Stimulated activated CD4-positive, alpha-beta T cell treated with anti-CD3 and anti-CD28 coated beads, Interleukin-2, amount 100 ng/mL, for 4 hours (primary cell): ENCODE measurements at places on chromosomes 5 and 9.

- DNase-seq = no peak
Measured at GRCh38 chr5:126694403-126694802, 82.5 kb upstream of the LMNB1 start.

DNA sequence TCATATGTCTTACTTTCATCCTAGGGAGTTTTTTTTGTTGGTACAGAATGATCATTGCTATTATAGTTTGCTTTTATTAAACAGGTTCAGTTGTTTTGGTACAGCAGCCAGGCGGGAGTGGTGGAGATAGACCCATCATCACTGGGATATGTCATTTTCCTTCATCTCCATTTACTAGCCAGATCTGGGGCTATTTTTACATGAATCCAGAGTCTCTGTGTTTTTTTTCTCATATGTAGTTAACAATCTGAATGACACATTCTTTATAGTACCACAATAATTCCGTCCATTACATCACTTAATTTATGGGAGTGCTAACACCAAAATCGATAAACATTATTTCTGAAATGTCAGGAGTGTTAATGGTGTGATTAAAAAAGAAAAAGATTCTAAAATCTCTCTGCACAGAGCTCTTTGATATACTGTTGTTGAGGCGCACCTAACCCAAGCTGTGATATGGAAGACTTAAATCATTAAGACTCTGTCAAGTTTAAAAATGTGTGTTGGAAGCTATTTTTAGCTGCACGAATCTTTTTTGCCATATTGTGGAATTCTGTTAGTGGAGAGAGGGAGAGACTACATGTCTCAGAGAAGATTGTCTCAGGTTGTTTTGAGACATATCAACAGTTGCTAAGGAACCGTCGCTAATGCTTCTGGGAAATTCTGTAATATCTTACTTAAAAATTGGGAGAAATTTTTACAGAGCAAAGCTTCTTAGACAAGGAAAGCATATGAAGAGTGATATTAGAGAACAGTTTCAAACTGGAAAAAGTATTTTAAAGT, 59.6 kb downstream of the RPS23 start:
- no peak for DNase-seq

DNA sequence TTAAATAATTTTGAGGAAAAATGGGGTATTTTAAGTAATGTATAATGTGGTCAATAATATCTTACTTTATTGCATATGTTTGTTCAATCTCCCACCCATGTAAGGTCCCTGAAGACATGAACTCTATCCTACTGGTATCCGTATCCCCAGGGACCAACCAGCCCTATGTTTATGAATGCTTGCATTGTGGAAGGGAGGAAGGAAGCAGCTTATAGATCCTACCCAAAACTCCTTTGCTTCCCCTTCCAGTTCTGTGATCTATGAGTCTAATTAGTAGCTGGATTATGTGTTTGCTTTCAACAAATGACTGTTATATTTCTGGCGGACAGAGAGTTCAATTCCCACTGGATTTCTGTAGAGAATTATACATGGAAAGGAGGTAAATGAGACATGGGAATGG, 45.6 kb downstream of the CNTRL start:
- DNase-seq = no peak

GRCh38 chr5:140553657-140554056, 3.6 kb downstream of the SRA1 start:
- DNase-seq = no peak

- no peak for DNase-seq
Measured at GRCh38 chr5:151660616-151661495, 25.9 kb downstream of the SPARC start.

GRCh38 chr5:34410411-34411139, 245.6 kb upstream of the RAI14 start:
- no peak for DNase-seq

DNA sequence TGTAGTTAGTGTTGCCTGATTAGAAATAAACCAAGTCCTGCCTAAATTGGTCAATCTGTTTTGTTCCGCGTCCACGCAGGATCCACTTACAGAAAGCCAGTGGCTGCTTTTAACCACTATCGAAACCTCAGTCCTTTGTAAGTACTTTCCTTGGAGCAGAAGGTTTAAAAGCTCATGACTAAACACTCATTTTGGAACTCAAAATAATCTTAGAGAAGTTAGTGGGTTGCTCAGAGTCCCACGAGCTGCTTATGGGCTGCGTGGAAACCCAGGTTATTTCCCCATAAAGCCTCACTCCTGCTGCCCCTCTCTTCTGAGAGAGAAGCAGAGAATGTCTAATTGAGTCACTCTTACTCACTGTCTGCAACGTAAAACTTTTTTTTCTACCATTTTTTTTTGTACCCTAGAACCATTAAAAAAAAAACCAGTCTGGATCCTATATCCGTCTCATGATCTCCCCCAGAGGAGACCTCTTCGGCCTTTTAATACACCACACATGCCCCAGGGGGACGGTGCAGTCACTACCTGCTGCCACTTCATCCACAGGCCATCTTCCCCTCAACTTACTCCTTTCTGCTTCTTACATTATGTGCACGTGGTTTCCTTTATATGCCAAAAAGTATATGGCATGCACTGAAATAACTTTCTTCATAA, 7.6 kb downstream of the BASP1 start:
- no peak for DNase-seq

GRCh38 chr9:136237486-136238341, 7.9 kb downstream of the QSOX2 start:
- no peak for DNase-seq

DNA sequence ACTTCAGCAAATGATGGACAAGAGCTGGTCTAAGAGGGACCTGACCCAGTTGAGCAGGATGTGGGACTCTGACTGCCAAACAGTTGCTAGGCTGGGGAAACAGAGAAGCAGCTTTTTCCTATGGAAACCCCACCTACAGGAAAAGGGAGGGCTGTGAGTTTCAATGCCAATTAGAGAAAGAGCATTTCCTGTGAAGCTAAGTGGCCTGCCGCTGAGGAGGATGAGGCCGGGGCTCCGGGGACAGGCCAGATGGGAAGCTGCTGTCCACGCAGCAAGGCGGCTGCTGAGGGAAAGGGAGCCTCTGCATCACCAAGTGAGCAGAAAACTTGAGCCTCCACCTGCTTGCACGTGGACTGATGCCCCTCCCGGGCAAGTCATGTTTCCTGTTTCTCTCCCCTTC, at the start of gene PCDH12:
Gene PCDH12, minus strand, starts transcription at position 90 of the 400 bp plus-strand sequence. CDS start 351 bp downstream, outside the sequence.
- DNase-seq = no peak

GRCh38 chr5:39639618-39640089, 214.9 kb upstream of the DAB2 start:
- DNase-seq = no peak

GRCh38 chr9:68738358-68738757, 33.3 kb downstream of the PIP5K1B start:
- DNase-seq = no peak

DNA sequence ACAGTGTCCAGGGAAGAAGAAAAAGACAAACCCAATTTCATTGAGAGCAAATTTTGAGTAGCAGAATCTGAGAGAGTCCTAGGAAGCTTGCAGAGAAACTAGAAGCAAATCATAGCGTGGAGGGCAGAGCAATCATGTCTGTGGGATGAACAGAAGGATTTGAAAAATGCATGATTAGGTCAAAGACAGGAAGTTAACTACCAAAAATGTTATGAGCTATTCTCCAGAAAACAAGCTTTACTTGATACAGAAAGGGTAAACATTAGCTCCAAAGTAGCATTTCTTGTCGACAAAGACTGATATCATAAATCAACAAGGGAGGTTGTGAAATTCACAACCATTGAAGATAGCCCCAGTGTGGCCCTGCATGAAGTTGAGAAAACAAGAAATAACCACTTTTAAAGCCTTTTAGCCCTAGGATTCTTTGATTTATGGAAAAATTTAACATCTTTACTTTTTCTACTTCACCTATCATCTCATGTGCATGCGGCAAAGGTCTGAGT, 97.7 kb upstream of the MEGF10 start:
- no peak for DNase-seq

DNA sequence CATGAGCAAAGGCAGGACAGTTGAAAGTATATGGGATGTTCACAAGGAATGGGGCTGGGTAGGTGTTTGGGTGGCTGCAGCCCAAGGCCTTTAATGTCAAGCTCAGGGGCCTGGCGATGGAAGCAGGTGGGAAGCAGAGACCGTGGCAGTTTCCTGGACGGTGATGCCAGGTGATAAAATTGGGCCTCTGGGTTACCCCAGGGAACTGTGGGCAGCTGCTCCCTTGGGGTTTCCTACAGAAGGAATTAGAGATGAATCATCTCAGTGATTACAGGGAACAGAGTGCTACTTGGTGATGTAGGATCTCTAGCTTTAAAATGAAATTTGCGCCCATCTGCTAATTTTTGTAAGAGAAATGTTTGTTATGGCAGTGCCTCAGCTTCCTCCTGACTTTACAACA, 39.2 kb downstream of the TSTD2 start:
- DNase-seq = no peak

DNA sequence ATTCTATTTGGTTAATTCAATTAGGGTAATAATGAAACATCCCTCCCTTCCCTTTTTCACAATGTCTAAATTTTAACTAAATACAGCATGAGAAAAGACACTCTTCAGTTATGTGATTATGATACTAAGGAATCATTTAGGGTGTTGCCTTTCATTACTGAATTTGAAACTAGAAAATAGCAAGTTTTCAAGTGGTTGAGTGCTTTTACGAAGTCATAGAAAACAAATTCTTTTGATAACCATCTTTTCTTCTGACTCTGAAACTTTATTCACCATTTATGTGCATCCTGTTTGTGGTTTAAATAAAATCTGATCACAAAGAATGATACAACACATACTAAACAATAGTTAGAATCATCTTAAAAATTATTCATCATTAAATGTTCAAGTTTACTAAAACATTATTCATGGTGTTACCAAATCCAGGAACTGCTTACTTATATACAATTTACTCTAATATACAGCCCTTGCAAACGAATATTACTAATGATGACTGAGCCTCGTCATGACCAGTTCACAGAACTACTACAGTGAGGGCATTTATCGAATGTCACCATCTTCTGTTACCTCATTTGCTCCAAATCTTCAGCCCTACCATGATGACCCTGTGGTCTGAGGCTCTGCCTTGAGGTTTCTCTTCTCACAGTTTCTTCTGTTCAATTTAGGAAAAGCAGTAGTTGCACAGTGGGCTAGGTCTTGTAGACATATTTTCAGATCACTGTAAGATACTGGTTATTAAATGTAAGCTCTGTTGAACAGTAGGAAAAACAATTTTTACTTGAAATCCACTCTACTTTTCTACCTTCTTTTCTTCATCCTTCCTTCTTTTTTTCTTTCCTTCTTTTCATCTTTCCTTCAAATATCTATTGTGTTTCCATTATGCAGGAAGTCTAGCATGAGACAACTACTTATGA, 18.3 kb upstream of the IL9 start:
- DNase-seq = no peak

DNA sequence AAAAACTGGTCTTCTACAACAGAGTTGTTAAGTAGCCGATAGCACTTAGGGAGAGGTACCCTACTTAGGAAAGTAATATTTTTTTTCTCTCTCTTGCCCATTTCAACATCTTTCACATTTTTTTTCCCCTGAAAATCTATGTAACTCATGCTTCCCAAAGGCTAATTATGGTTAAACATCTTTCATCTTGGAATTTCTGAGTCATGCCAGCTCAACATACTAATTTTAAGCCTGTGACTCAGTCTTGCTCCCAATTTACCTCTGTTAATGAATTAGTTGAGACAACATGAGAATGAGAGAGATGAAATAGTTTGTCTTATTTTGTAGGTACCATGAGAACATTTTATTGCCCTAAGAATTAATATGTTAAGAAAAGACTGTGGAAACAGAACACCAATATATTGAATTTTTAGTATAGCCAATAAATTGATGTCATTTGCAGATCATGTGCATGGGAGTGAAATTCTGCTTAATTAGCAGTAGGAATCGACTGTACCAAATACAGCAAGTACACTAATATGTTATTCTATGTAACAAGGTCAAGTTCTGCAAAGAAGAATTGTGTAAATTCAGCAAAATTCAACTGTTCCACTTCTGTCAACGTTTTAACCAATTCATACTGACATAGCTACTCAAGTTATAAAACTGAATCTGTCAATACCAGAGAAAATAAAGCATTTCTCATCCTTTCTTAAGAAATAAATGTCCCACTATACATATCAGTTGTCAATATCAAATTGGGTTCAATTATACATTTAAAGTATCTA, 550.0 kb downstream of the PTPRD start:
- no peak for DNase-seq

DNA sequence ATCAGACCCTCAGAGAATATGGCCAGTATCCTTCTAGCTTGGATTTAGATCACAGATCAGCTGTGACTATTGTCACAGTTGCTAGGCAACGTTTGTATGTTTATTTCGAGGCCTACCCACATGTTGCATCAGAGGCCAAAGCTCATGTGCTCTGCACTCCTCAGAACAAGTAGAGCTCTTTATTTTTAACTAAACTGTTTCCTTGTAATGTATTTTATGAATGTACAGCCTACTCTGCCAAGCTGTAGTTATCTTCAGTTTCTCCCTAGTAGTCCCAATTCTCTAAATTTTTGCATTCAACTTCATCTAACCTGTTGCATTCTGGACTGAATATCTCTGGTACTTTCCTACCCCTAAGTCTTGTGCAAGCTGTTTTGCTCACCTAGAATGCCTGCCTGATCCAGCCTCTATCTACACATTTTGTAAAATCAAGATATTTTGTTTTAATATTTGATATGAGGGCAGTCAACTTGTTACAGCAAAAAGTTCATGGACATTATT, 52.8 kb downstream of the CAST start:
- DNase-seq = peak; percentile 4

DNA sequence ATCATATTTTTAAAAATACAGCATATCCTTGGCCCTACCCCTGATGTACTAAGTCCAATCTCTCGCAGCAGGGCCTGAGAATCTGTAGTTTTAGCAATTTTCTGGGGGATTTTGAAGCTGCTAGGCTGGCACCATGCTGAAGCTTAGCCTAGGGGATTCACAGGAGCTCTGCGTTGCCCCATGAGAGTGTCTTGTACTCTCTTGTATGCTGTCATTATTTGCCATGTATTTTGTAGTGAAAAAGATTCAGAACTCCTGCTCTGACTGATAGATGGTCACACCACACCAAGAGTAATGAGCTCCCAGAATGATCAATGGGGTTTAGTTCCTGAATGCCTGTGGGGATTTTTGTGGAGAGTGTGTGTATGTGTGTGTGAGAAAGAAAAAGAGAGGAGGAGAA, 20.7 kb upstream of the TRMT10B start:
- no peak for DNase-seq

DNA sequence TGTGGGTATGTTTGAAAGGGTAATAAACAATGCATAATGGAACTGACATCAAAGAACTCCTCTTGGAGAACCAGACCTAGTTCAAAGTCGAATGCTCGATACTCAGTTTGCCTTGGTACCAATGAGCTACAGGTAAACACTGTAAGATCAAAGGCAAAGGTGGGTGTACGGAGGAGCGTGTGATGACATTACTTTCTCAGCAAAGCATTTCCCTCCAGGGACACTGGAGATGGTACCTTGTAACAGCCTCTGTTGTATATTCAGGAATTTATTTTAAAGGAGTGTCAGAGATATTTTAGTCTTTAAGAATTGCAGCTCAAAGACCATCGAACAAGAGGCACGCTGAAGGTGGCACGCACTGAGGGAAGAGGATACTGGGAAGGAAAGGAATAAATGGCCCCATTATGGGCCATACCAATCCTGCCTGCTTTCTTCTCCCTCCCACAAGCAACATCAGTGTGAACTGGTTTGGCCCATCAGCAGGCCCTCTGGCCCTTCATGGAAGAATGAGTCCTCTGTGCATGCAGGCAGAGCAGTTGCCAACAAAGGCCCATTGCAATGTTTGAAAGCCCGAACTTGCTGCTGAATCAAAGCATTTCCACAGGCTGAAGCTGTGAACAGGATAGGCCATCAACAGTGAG, 410.2 kb downstream of the ACTL7B start:
- no peak for DNase-seq
